Stimulated activated CD4-positive, alpha-beta T cell treated with anti-CD3 and anti-CD28 coated beads, TNF-alpha, amount 100 ng/mL, for 4 hours (primary cell): ENCODE measurements at places on chromosomes 13 and 19.

GRCh38 chr19:35265900-35266519 lies 2.8 kb upstream of the USF2 start:
- no peak for DNase-seq

DNA sequence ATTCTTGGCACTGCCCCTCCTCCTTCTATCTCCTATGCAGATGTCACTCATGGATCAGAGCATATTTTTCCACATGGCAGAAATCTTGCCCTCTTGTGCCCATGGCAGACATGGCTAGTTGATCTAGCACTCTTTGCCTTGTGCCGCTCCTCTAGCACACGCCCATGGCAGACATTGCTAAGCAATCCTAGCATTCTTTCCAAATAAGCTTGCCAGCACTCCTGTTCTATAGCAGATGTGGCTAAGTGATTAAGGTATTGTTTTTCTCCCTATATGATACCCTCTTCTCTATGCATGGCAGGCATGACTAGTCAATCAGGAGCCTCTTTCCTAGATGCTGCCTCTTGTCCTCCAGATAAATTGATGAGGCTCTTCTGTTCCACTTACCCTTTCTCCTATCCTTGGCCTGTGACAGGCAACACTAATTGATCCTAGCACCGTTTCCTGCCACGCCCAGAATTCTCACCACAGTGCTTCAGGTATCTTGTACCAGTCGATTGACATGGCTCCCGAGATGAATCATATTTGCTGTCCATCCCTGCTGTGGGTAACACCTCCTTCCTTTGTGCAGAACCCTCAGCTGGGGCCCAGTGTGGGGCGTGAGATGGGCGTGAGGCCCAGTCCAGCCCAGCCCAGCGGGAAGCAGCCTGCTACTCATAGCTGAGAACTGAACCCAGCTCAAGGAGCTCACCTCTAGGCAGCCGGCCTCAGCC lies 26.9 kb downstream of the TMED1 start:
- DNase-seq: no peak

GRCh38 chr19:7505682-7506384 lies 10.1 kb upstream of the ZNF358 start:
- DNase-seq: no peak

- DNase-seq: no peak
Measured at GRCh38 chr13:105144936-105145335, 1390.5 kb downstream of the EFNB2 start.

DNA sequence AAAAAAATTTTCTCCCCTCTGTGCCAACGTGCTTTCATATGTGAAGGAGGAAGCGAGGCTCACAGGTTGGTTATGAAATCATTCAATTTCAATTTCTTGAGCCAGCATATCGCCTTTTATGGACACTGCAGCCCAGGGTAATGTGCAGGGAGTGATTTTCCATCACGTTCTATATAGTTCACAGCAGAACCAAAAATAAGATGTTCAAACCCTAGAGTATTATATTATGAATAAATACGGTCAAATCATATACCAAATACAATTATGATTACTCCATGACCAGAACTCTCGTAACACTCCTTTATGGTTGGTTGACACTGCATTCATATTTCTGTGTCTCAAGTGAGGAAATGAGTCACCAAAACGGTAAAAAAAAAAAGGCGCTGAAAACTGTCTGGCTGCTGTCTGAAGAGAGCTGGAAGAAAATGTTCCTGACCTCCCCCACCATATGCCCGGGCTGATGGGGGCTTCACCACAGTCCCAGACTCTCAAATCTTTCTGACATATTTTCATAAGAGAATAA lies 75.8 kb upstream of the UBAC2 start:
- no peak for DNase-seq

- no peak for DNase-seq
Measured at GRCh38 chr13:62418872-62419271, 1003.2 kb upstream of the PCDH20 start.

DNA sequence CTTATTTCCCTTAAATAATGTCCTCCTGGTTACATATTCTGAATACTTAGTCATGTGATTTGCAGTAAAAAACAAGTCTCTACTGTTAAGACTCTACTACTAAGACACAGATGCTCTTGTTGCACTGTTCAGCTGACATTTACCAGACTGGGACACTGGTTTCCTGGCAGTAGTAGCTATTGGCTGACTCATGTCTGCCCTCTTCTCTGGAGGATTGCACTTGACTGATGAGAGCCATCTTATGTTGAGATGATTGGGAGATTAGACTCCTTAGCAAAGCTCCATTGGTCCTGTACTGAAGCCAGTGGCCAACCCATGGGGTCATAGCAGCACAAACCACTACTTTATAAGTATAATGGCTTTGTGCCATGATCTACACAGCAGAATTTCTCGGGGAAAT lies 1672.6 kb upstream of the PCDH20 start:
- DNase-seq: no peak

DNA sequence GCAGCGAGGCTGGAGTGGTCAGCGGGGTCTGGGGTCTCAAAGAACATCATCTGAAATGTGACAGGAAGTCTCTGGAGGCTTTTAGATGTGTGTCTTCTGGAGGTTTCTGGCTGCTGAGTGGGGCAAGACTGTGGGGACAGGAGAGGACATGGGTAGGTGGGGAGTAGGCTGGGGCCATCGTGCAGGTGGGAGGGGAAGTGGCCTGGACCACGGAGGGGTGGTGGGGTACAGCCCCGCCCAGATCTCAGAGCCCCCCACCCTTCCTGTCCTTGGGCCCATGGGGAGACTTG lies 6.2 kb downstream of the AP1M1 start:
- DNase-seq: no peak

- no peak for DNase-seq
Measured at GRCh38 chr13:113466383-113466782, 13.1 kb upstream of the ADPRHL1 start.

DNA sequence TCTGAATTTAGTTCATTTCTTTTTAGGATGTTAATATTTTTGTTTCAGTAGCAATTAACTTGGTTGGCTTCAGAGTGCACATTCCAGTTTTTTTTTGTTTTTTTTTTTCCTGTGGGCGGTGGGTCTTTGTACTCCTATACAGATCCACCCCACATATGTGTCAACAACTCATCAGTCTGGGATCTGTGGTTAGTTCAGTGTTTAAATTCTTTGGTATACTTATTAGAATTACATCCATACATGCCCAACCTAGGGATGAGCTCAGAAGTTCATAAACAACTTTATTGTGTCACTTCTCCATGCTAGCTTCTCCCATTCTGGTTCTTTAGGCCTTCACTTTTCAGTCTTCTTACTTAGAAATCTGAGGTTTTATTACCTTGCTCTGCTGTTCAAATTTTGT lies 50.9 kb downstream of the PCCA start:
- DNase-seq: no peak

- DNase-seq: no peak
Measured at GRCh38 chr19:44698492-44699201, at the start of gene CEACAM16. Gene CEACAM16 (plus strand): TSS chr19:44699151. CDS start chr19:44701457, 2,306 bp downstream.

DNA sequence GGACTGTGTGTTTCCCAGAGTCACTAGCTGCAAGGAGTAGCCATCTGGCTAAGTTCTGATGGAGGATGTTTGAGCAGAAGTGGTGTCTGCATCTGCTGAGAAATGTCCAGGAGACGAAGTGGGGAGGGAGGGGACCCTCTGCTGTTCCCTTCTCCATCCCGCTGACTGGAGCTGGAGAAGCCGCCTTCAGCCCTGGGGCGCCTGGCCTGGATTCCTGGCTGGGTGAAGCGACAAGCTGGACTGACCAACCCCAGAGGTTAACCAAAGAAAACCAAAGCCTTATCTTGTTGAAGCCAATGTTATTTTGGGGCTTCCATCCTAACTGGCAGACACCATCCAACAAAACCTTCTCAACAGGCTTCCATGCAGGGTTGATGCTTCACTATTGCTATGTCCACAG lies 67.6 kb downstream of the SLC7A1 start:
- no peak for DNase-seq

- DNase-seq: no peak
Measured at GRCh38 chr19:35223084-35223790, 5.3 kb downstream of the FAM187B start.

GRCh38 chr13:36675213-36675536 lies 1.4 kb downstream of the SERTM1 start:
- DNase-seq: no peak

- DNase-seq: no peak
Measured at GRCh38 chr13:24013189-24013588, 115.9 kb upstream of the C1QTNF9B start.

DNA sequence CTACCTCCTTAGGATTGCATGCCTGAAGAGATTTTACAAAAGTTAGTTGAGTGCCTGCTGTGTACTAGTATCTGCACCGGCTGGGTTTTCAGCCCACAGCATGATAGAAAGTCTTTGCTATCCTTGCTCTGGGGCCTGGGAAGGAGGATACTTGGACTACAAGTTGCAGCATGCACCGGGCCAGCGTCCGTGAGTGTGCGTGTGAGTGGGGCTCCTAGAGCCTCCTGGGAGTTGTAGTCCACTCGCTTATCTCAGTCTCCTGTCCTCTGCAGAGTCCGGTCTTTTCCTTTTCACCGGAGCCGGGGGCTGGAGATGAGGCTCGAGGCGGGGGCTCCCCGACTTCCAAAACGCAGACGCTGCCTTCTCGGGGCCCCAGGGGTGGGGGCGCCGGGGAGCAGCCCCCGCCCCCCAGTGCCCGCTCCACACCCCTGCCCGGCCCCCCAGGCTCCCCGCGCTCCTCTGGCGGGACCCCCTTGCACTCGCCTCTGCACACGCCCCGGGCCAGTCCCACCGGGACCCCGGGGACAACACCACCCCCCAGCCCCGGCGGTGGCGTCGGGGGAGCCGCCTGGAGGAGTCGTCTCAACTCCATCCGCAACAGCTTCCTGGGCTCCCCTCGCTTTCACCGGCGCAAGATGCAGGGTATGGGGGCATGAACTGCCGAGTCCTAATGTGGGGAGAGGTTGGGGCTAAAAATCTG lies 20.6 kb downstream of the BRSK1 start:
- DNase-seq: no peak

GRCh38 chr19:41615207-41615606 lies 11.7 kb downstream of the CEACAM4 start:
- DNase-seq: no peak

- no peak for DNase-seq
Measured at GRCh38 chr19:21127898-21128297, 13.9 kb upstream of the ZNF431 start.

- no peak for DNase-seq
Measured at GRCh38 chr13:98451676-98452470, 125.0 kb downstream of the STK24 start.

GRCh38 chr13:36258831-36259230 lies 38.8 kb downstream of the CCDC169 start:
- DNase-seq: no peak

- no peak for DNase-seq
Measured at GRCh38 chr13:32754179-32754578, 167.9 kb downstream of the PDS5B start.

DNA sequence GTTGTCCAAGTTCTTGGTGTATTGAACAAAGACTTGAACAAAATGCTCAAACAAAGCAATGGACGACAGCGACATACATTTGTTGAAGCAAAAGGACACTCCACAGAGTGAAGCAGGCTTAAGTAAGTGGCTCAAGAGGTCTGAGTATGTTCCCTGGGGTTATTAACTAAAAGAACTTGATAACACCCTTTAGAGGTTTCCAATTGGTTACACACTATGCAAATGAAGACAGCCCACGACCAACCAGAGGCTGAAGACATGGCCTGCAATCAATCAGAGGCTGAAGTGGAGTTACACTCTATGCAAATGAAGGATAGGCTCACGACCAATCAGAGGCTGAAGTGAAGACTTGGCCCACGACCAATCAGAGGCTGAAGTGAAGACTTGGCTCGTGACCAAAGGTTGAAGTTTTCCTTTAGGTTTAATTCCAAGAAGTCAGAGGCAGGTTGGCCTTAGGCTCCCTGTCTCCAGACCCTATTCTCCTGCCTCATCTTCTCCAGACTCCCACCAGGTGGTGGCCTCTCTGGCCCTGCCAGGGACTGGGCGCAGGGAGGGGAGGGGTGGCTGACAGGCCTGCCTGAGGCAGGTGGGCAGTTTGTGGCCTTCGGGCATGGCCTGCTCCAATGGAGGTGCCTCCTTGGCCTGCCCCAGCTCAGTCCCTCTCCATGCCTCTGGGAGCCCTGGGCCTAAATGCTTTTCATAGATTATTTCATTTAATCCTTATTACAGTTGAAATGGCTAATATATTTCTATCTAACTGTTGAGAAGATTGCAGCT lies 38.1 kb downstream of the CCDC169 start:
- no peak for DNase-seq

DNA sequence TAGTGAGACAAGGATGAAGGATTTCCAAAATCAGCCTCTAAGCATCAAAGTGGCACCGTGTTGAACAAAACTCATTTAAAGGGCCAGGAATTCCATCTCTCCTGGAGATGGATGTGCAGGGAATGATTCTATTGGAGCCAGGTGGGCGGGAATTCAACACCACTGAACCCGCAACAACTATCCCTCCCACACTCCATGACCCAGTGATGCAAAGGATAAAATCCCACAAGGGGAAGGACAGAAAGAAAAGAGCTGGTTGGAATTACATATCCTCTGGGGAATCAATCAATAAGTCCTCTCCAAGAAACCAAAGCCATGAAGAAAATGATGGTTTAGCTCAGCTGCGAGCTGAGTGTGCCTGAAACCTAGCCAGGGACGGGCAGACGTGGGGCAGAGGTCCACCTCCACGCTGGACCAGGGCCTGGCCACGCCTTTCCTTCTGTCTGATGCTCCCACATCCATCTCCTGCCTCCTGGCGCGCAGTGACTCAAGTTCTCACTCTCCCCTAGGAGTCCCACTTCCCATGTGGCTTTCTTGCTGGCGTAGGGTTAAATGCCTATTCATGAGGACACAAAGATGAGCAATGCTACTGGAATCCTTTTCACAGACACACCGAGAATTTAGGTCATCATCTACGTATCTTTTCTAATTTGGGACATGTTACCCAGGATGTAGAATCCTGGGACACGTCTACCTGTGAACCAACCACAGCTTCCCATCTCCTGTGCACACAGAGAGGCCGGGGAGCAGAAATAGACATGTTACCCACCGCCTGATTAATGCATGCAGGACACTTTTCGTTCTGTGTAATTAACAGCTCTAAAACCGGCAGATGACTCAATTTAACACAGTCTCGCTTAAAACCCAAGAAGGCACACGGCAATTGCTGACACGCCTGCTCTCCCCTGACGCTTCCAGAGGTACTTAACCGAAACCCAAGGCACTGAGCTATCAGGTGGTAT lies 48.6 kb downstream of the PEPD start:
- no peak for DNase-seq

- no peak for DNase-seq
Measured at GRCh38 chr19:30064771-30065494, 122.9 kb downstream of the URI1 start.

- DNase-seq: no peak
Measured at GRCh38 chr13:97249796-97250495, 27.8 kb downstream of the MBNL2 start.

GRCh38 chr13:52652980-52653303 lies 306 bp downstream of the SUGT1 start:
- no peak for DNase-seq

DNA sequence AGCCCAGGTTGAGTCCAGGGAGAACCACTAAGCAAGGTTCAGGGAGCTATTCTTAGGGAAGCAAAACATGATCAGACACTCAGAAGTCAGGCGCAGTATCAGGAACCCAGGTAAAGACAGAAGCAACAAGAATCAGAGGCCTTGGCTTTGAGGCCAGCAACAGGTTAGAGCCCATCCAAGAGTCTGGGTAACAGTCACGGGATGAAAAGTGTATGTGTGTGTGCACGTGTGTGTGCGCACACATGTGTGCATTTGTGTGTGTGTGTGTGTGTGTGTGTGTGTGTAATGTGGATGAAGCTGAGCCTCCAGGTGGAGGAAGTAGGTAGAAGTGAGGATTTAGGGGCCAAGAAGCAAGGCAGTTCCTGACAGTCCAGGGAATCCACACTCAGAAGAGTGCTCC lies 63.1 kb downstream of the CCNA1 start:
- DNase-seq: no peak
